ENCODE measurements at places on chromosomes 5 and 9.

- DNase-seq = no peak
Measured at GRCh38 chr9:13478160-13478559, 198.7 kb upstream of the MPDZ start.

GRCh38 chr9:131585375-131585774, 40.1 kb downstream of the PRRT1B start:
- DNase-seq = peak; percentile 38

- no peak for DNase-seq
Measured at GRCh38 chr9:107614765-107615164, 125.2 kb upstream of the KLF4 start.

GRCh38 chr9:95040106-95040505, 277.4 kb downstream of the FANCC start:
- DNase-seq = no peak

DNA sequence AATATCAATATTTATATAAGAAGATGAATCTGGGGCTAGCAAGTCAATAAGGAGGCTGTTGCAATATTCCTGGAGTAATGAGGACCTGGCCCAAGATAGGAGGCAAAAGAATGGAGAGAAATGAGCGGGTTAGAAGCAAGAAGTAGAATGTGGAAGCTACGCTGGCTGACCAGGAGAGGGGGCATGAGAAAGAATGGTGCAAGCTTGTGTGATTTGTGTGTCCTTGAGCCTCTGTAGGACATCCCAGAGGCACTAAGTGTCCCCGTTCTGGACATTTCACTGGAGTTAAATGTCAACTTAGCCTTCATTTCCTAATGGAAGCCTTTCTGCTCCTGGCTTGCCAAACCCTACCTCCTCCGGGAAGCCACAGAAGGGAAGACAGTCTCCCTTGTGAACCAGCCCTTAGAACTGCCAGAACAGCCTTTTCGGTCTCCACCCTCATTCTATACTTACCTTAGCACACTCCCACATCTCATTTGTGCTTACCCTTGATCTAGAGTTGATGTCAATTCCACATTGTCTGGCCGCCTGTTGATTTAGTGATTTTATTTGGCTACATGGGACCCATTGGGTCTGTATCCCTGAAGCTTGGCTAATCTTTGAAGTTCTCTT, 6.7 kb upstream of the PDE6A start:
- no peak for DNase-seq

DNA sequence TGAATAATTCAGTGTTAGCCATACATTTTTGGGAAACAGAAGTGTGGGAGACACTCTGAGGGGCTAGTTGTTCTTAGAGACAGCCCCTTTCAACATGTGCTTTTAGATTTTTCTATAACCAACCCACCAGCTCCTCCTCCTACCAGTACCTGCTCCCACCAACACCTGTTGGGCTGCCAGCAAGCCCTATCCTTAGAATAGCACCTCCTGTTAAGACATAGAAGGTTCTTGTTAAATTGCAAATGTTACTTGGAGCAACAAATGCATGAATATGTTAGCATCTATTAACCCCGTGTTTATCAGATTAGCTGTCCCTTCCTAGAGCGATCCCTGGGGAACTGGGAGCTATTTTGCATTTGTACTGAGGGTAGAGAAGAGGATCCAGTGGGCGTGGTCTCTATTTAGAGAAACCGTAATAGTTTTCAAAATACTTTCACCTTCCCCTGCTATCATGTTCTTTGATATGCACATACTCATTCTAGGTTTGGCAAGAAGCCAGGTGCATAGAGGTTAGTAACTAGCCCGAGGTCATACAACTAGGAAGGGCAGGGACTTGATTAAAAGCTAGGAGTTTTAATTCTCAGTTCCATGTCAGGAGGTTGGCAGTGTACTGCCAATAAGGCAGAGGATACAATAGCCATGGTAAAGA, 334.4 kb downstream of the KCTD16 start:
- no peak for DNase-seq

- no peak for DNase-seq
Measured at GRCh38 chr5:34756781-34757624, 82.0 kb upstream of the TTC23L start.

- no peak for DNase-seq
Measured at GRCh38 chr9:114446672-114447450, 58.4 kb downstream of the WHRN start.

DNA sequence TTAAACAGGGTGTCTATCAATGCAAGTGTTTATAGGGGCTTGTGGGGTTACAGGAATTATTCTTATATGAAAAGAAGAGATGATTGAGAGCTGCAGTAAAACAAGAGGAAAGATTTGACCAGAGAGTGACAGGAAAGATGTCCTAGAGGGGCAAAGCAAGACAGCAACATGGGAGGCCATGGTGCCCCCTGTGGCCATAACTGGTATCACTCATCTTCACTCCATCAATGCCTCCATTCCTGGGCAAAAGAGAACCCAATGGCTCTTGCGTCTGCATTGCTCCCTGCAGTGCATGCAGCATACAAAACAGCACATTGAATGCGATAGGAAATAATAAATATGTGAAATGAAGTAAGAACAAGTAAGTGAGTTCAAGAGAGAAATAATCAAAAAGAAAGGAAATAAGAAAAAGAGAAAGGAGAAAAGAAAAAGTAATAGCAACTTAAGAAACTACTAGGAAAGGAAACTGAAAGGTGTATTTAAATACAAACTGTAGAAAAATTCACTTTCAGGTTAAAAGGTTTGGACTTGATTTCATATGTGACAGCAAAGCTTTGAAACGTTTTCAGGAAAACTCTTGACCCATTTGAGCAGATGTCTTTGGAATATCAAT, 206.6 kb downstream of the SEMA5A start:
- DNase-seq = no peak

DNA sequence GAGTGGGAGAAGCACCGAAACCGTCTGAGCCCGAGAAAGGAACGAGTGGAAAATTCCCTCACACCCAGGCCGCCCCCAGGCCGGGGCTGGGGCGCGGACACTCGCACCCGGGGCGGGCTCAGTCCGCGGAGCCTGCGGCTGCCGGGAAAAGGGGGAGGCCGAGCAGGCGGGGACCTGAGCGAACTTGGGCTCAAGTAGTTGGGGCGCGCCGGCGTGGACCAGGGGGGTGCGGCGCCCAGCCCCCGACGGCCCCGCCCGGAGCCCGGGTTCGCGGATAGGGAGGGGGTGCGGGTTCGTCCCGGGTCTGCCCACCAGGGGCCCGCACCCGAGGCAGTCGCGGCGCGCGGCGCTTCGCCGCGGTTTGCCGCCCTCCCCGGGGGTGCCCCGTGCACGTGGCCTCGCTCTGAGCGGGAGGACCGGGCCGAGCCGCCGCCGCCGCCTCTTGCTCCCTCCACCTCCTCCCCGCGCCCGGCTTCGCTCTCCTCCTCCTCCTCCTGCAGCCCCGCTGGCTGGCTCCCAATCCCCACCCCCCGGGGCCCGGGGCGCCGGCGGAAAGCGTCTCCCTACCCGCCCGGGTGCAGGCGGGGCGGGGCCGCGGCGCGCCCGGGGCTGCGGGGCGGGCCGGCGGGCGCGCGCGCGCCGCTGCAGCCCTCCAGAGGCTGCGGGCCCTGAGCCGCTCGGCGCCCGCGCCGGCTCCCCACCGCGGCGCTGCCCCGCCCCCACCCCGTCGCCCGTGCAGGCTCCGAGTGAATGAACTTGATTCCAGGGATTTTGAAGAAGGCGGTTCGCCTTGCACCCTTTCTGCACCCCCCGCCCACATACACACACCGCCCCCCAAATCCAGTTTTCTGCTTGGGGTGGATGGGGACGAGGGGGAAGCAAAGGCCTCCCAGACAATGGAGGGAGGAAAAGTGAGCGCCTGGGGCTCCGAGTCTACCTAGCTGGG, 1.3 kb upstream of the NFIB start:
- DNase-seq = no peak

DNA sequence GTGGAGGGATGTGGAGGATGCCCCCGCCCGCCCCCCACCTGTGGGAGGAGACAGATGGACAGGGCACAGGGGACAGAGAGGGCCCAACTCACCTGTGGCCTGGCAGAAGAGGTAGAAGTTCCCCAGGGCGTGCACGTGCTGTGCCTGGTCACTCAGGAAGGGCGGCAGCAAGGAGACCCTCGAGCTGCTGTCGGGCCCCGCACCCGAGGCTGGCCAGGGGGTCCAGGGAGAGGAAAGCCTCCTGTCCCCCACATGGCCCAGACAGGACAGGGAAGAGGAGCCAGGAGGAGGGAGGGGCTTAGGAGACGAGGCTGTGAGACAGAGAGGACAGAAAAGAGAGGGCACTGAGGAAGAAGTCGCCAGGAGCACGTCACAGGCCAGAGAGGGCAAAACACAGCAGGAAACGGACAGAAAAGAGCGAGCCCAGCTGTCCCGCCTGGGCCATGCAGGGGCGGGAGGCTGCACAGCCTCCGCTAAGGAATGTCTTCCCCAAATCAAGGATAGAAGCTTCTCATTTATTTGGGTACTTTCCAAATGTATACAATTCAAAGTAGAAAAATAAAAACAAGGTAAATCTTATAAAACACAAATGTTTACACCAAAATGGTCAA, 58.5 kb downstream of the SECISBP2 start:
- DNase-seq = no peak

GRCh38 chr9:79447762-79448161, 124.0 kb upstream of the TLE4 start:
- DNase-seq = no peak

GRCh38 chr9:124652615-124653393, 118.3 kb downstream of the NR6A1 start:
- no peak for DNase-seq

DNA sequence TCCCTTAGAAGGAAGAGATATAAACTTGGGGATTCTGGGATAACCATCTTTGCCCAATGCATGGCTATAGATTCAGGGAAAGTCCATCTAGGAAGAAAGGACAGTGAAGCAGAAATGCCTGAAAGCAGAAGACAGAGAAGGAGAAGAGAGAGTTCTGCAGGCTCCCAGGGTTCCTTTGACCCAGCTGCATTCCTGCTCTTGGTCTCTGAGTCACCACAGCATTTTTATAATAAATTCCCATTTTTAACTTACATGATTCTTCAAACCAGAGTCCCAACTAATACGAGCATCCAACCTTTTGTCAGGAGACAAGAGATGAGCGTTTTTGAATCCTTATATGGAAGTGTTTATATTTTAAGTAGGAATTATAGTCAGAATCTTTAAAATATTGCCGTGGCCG, 12.0 kb upstream of the AOPEP start:
- DNase-seq = no peak

DNA sequence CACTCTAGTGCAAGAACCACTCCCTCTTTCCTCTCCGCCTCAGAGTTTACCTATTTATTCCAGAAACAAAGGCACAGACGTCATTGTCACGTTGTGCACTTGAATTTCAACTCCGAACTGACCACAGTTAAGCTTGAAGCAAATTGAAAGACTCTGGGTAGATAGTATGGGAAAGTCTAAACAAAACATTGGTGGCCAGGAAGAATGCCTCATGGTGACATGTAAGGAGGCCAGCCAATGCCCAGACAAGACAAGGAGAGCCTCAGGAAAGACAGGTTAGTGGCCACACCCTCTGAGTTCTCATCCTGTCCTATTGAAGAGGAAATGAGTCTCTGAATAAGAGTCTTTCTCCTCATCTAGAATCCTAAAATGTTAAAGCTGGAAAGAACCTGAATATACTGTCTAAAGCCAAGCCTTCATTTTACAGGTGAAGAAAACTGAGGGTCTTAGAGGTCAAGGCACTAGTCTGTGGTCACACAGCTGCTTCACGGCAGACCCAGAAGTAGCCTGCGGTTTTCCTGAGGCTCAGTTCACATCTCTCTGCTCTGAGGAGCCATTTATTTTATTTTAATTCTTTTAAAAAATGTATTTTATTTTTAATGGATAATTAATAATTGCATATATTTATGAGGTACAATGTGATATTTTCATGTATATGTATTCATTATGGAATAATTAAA, 30.2 kb downstream of the ZFAND5 start:
- no peak for DNase-seq

DNA sequence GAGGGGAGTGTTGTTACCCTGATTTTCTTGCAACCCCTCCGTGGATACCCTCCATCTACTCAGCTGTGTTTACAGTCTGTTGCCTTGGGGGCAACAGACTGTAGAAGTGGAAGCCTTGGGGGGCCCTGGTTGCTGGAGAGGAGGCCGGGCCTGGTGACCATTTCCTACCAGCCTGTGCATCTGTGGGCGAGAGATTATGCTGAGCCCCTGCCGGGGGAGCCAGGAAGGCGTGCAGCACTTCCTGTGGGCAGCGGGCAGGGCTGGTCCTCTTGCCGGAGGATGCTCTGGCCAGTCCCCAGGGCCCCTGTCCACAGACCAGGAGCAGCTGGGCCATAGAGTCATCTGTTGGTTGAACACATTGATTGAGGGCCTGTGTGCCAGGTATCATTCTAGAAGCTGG, 11.1 kb downstream of the ERGIC1 start:
- no peak for DNase-seq

DNA sequence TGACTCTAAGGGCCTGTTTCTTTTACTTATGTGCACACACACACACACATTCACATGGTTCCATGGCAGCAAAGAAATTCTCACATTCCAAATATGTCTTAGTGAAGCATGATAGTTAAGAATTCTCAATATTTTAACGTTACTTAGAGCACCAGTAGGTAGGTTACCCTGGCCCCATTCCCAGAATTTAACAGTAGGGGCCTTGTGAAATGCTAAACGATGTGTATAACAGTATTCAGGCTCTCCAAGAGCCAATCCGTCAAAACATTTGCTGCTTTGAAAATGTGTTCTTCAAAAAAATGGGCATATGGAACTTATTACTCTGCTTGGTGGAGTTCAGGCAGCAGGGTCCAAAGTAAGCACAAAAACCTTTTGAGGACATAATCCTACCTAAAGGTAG, 93.7 kb upstream of the DAB2 start:
- no peak for DNase-seq

DNA sequence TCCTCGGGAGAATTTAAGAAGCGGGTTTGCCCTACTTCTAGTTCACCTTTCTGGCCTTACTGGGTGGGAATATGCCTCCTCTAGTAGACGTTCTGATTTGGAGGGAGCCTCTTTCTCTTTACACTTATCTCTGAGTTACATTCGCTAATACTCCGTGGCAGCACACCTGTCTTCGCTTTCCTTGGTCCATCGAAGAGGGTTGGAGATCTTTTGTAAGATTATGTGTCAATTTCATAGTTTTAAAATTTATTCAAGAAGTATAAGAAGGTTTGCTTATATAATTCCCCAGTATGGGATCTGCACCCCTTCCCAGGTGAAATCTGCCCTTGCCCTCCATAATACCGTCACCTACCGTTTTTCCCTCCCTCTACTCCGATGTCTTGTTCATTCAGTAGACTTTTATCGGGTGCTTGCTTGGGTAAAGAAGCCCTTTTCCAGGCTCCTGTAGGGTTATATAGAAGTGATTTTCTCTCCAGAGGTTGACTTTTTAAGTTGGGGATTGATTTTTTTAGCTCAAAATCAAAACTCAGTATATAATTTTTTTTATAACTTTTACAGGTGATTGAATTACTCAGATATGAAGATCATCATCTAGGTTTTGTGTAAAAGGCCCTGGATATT, 1.1 kb downstream of the GPBP1 start:
- DNase-seq = no peak

- no peak for DNase-seq
Measured at GRCh38 chr9:126756238-126756637, 48.6 kb upstream of the ZBTB43 start.

DNA sequence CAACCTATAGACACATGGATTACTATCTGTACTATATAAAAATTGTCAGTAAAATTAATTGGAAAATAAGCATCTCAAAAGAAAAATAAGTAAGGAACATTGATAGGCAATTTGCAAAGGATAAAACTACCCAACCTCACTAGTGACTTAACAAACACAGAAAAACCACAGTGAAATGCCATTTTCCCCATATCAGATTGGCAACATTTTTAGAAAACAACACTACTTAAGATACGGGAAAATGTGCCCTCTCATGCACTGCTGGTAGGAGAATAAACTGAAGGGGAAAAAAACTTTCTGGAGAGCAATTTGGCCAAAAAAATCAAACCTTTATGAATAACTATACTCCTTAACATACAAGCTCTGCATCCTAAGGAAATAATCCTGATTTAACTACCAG, 254.0 kb downstream of the DEPDC1B start:
- no peak for DNase-seq
